ENCODE measurements at places on chromosomes 7 and 10.

GRCh38 chr7:142279601-142280000 is 21.7 kb upstream of the PRSS58 start:
- no peak overlapping the region for H3K27ac ChIP-seq
- no peaks in the 10 kb centered on the region for H3K36me3 ChIP-seq
- H3K4me1 ChIP-seq, result no peaks in the 10 kb centered on the region
- H3K4me3 ChIP-seq, result no peak overlapping the region

GRCh38 chr7:135328526-135328925 is 94.9 kb downstream of the STRA8 start:
- no peak overlapping the region for H3K27ac ChIP-seq
- H3K4me3 ChIP-seq, result no peak overlapping the region
- H3K27me3 ChIP-seq, result no peaks in the 10 kb centered on the region
- DNase-seq, result no peak
- H3K4me1 ChIP-seq, result no peaks in the 10 kb centered on the region
- no peaks in the 10 kb centered on the region for H3K36me3 ChIP-seq

GRCh38 chr7:24705461-24705954 is 51.8 kb downstream of the GSDME start:
- no peaks in the 10 kb centered on the region for H3K27me3 ChIP-seq
- H3K4me1 ChIP-seq, result peaks cover 31% of the 10 kb centered on the region
- peak overlapping the region; percentile 53 for H3K27ac ChIP-seq
- H3K36me3 ChIP-seq, result no peaks in the 10 kb centered on the region
- DNase-seq, result no peak

DNA sequence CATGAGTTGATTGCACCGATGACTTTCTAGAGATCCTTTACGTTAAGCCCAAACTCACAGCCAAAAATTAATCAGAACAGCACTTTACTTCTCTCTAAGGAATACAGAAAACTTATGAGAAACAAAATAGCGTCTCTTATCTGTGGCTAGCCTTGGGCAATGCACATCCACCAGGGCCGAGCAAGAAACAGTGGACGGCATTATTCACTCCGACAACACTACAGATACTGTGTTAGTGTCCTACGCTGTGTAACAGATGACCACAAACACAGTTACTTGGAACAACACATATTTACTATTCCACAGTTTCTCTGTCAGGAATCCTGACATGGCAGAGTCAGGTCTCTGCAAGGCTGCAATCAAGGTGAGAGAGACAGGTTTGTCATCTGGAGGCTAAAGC is 598.3 kb upstream of the ADARB2 start:
- H3K27ac ChIP-seq, result no peak overlapping the region
- no peak for DNase-seq
- no peak overlapping the region for H3K4me3 ChIP-seq
- no peaks in the 10 kb centered on the region for H3K27me3 ChIP-seq
- no peaks in the 10 kb centered on the region for H3K4me1 ChIP-seq
- no peaks in the 10 kb centered on the region for H3K36me3 ChIP-seq

DNA sequence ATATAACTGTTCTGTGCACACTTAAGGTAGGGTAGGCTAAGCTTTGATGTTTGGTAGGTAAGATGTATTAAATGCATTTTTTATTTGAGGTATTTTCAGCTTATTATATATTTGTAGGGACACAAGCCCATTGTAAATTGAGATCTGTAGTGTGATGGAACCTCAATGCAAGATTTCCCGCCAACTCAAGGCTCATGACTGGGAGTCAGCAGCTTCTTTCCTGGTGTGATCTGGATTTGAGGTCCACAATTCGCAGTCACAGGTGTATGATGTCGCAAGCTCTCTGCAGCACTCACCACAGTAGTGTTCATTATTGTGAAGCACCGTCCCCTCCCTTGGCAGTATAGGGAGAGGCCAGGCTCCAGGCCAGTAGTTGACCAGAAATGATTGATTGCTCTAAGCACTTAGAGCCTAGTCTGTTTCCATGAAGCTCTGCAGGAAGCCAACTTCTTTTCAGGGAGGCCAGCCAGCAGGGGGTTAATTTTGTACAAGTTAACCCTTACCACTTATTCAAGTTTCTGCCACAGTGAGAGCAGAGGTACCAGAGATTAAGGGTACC is 54.9 kb downstream of the SEM1 start:
- H3K27ac ChIP-seq, result no peak overlapping the region
- H3K4me1 ChIP-seq, result no peaks in the 10 kb centered on the region
- no peak for DNase-seq
- no peak overlapping the region for H3K4me3 ChIP-seq
- no peaks in the 10 kb centered on the region for H3K36me3 ChIP-seq
- no peaks in the 10 kb centered on the region for H3K27me3 ChIP-seq

DNA sequence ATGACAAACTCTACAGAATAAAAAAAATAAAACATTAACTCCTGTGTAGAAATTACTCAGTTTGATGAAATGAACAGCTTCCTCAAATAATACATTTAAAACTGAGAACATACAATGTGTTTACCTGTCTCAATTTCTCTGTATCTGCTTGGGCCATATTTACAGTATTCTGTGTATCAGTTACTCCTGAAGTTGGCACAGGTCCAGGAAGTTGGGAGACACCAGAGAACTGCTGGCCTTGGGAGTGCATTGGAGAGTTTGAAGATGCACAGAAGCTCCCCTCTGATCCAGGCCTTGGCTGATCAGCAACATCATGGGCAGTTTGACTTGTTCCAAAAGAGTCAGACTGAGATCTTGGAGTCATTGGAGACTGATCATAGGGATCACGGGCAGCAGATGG is 155.1 kb downstream of the GALNT11 start:
- H3K4me3 ChIP-seq, result no peak overlapping the region
- H3K27me3 ChIP-seq, result no peaks in the 10 kb centered on the region
- no peak for DNase-seq
- no peak overlapping the region for H3K27ac ChIP-seq

DNA sequence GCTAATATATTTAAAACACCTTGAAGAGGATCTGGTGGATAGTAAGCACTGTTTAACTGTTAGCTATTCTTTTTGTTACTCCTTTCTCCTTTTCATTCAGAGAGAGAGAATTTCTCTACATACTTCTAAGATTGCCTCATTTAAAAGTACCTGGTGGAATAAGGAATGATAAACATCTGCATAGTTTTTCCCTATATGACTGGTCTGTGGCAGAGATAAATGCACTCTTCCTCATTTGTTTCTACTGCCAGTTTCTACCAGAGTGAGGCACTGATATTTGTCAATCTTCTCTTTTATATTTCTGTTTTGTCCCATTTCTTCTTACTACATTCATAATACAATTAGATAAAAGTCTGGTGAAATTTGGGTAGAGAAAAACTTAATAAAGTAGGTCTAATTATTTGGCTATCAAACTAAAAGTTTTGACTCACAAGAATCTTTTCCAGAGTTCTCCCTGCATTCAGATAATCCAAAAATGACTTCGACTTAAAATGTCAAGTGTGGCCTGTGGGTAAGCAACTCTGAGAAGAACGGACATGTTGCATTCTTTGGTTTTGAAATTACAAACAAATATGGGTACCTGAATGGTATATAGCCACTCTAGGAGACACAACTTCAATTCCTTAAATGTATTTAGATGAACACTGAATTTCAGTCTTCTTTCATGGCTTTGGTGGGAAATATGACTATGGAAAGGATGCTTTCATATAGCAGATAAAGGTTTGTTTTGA is 38.8 kb downstream of the RNLS start:
- H3K27ac ChIP-seq, result no peak overlapping the region
- no peaks in the 10 kb centered on the region for H3K36me3 ChIP-seq
- H3K4me3 ChIP-seq, result no peak overlapping the region
- H3K4me1 ChIP-seq, result no peaks in the 10 kb centered on the region
- no peaks in the 10 kb centered on the region for H3K27me3 ChIP-seq
- DNase-seq, result no peak
